ENCODE measurements at places on chromosomes 7 and 10. TPM values are rescaled to one million over a fixed set of nuclear protein-coding genes. Genes with fewer than 3 reads are reported as not detected.

Gene GPR37
- 1.3 TPM for total RNA-seq

GRCh38 chr7:98664882-98665281 lies 47.8 kb downstream of the NPTX2 start:
- DNase-seq: no peak

- peak; percentile 65 for DNase-seq
Observed at GRCh38 chr10:3886191-3886590, 101.2 kb upstream of the KLF6 start.

DNA sequence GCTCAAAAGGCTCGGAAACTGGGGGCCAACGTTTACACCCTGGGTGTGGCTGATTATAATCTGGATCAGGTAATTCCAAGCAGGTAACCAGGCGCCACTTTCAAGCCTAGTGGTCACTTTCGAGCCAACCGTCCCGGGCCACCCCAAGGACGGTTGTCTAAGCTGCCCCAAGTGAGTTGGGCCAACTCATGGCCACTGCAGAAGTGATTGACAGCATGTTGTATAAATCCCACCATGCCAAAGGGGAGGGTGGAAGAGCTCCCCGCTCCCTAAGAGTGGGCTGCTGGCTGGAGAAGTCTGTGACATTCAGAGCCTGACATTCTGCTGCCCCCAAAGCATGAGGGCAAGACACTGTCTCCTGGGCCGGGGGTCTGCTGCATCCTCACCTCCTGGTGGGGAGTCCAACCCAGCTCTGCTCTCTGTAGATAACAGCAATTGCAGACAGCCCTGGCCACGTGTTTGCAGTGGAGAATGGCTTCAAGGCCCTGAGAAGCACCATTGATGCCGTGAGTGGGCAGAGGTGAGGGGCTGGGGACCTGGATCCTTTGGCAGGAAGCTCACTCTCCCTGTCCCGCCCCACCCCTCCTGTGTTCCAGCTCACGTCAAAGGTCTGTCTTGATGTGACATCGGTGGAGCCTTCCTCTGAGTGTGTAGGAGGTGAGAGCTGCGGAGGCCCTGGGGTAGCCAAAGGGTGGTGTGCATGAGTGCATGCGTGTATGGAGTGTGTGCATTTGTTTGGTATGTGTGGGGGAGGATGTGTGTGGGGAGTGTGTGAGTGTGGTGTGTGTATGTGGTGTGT lies 10.8 kb downstream of the ANTXRL start:
- no peak for DNase-seq

DNA sequence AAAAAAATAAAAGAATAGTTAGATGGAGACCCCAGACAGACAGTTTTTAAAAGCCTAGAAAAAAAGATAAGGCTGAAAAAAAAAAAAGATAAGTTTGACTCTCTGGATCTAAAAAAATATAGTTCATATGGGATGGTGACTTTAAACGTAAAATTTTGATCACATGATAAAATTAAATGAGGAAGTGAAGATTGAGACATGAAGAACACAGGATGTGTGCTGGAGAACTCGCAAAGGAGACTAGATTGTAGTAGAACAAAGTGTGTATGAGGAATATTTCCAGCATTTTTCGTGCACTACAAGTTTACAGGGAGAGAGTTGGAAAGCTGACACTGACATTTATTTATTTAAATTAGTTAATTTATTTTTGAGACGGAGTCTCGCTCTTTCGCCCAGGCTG lies 286.4 kb downstream of the PRPF18 start:
- DNase-seq: no peak

DNA sequence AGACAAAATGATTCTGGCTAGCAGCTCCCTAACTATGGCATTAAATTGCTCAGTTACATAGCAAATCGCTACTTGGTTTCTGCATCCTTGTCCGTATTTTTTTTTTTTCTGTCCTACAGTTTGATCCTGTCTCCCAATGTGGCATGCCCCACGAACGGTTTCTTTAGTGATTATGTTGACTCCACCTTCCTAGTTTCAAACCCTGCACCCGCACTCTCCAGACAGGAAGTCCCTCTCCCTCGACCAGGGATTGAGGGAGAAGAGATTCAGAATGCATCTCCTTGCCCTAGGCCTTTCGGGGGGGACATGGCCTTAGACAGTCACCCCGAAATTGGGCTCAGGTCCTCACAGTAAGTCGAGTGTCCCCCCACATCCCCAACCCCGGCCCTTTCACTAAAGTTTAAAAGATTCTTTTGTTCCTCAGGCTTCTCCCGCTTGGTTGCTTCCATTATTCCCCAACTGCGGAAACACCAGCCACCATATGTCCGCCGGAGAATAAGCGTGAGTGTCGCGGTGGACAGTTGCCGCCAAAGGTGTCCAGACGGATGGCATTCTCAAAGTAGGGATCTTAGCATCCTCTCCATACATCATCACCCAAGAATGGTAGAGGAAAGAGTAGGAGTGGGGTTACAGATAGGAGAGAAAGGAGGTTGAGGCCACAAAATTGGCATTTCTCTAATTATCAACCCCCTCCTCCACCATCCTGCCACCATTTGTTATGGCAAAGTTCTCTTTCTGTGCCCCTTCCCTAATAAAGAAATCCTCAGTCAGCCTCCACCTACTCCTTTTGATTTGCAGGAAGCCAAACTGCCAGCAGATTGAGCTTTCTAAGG lies 7.3 kb downstream of the EVX1 start:
- no peak for DNase-seq

- no peak for DNase-seq
Observed at GRCh38 chr10:16314259-16314658, 122.6 kb upstream of the PTER start.

DNA sequence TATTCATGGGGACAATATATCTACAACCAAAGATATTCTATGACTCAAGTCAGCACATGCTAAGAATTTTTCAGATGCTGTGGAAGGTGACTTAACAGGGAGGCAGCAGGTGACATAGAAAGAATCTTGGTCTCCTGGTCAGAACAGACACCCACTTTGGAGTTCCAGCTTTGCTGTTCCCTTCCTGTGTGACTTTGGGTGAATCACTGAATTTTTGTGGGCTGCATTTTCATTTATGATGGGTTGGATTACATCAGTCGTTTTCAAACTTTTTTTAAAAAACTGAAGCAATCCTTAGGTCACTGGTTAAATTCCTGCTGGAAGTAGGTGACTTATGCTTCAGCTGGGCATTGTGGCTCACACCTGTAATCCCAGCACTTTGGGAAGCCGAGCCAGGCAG lies 24.9 kb downstream of the RGR start:
- DNase-seq: peak; percentile 87

Gene ASAH2
- 0.46 TPM for total RNA-seq

Data from A172 (cell line).